ENCODE measurements at places on chromosomes 4 and X. TPM values are rescaled to one million over a fixed set of nuclear protein-coding genes. Genes with fewer than 3 reads are reported as not detected.

DNA sequence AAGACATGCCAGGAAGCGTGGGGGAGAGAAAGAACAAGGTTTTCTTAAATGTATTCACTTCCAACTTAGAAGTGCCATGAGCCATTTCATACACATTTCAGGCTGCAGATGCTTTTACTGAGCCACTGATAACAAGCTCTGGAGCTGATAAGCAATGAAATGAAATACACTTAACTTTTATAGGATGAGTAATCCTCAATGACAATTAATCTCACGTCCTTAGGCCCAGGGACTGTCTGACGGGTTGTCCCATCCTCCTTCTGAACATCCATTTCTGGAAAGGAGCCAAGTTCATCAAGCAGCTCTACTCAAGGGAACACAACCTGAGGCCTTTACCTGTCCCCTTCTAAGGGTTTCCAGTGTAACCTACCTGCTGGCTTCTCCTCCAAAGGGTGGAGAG is 121.2 kb downstream of the PARM1 start:
- DNase-seq, result no peak

DNA sequence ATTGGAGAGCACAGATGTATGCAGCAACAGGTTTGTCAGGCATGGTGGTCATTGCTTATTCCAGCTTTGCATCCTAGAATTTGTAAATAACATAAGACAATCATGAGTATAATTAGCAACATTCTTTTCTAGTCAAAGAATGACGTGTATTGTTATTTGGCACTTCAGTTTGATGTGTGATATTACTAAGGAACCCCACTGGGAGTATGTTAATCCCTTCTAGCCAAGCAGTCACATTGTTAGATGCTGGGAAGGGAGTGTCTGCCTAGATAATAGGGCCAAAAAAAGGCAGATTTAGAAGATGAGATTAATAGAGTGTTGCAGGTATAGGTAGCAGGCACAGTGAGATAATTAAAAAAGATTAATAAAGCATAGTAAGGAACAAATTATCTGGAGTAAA is 159.2 kb upstream of the WDFY3 start:
- DNase-seq, result no peak

- DNase-seq, result no peak
Measured at GRCh38 chr4:13640149-13640940, 12.8 kb upstream of the BOD1L1 start.

GRCh38 chrX:41258871-41259270 is 75.1 kb upstream of the DDX3X start:
- DNase-seq, result no peak

GRCh38 chrX:63755892-63756291 is 29.1 kb downstream of the ARHGEF9 start:
- no peak for DNase-seq

The CPLX1 gene
- total RNA-seq, result 3.5 TPM

- DNase-seq, result no peak
Measured at GRCh38 chr4:19187096-19187495, 1064.6 kb upstream of the SLIT2 start.

Measured in left colon (tissue), 2 donors.